Activated T-cell treated with anti-CD3 and anti-CD28 coated beads for 24 hours (primary cell): ENCODE measurements at places on chromosomes 5 and 9.

DNA sequence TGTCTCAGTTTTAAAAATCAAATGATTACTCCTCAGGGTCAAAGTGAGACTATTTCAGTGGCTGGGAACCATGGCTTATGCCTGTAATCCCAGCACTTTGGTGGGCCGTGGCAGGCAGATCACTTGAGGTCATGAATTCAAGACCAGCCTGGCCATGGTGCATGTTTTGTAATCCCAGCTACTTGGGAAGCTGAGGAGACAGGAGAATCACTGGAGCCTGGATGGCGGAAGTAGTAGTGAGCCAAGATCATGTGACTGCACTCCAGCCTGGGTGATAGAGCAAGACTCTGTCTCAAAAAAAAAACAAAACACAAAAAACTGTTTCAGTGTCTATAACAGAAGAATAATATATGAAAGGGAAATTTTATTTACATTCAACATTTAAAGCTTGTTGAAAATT lies 182.9 kb downstream of the ARHGEF28 start:
- no peak for DNase-seq

DNA sequence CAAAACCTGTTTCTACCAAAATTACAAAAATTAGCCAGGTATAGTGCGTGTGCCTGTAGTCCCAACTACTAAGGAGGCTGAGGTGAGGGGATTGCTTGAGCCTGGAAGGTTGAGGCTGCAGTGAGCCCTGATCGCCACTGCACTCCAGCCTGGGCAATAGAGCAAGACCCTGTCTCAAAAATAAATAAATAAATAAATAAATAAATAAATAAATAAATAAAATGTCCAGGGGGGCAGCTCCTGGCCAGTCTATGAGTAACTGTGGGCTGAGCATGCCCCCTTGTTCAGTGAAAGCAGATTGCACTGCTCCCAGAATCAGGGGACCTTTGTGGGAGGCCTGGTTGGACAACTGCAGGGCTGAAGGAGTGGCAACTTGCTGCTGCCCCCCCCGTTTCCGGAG lies 62.7 kb downstream of the PDE6A start:
- no peak for DNase-seq

- DNase-seq = no peak
Measured at GRCh38 chr5:159386028-159386711, 55.9 kb upstream of the IL12B start.

DNA sequence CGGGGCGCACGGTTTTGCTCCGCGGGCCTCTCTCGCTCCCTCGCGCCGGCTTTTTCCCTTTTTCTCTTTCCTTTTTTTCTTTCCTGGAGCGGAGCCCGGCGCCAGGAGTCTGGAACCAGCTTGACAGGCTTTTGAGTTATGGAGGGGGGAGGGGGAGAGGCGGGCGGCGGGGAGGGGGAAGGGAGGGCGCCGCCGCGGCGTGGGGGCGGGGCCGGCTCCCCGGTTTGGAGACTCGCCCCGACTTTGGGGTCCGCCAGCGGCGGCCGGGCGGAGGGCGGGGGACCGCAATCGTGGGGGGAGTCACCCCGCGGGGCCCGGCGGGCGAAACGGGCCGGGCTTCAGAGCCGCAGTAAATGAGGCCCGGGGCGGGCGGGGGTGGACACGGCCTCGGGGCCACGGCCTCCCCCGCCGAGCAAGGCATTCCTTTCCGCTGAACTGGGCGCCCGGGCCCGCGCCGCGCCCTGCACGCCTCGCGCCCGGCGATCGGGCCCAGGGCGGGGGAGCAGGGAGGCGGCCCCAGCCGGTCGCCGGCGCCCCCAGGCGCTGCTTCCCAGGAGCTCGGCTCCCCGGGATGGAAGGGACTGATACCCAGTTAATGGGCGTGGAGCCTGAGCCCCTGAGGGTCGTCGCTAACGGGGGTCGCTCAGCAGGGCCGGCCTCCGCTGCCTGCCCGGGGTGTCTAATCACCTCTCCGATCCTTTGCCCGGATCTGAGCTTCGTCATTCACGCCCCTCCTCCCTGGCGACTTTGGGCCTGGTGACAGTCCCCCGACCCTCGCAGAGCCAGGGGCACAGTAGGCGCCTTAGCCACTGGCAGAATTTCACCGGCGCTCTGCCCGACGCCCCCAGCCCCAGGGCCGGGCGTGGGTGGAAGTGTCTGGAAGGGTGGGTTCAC lies 138.1 kb downstream of the C9orf50 start:
- no peak for DNase-seq

DNA sequence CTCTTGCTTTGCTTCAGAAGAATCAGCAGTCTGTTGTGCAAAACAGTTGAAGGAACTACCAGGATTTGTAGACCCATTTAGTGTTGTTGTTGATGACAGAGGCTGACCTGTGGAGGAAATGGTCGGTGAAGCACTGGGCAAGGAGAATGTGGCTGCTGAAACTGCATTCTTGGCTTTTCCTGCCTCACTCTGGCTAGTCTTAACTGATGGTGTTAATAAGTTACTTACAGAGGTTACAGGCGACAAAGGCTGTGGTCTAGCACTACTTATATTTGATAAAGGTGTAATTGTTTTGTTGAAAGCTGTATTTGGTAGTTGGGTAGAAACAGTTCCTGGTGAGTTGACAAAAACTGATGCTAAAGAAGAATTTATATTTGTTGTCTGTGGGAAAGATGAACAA lies 31.5 kb downstream of the MLANA start:
- no peak for DNase-seq

DNA sequence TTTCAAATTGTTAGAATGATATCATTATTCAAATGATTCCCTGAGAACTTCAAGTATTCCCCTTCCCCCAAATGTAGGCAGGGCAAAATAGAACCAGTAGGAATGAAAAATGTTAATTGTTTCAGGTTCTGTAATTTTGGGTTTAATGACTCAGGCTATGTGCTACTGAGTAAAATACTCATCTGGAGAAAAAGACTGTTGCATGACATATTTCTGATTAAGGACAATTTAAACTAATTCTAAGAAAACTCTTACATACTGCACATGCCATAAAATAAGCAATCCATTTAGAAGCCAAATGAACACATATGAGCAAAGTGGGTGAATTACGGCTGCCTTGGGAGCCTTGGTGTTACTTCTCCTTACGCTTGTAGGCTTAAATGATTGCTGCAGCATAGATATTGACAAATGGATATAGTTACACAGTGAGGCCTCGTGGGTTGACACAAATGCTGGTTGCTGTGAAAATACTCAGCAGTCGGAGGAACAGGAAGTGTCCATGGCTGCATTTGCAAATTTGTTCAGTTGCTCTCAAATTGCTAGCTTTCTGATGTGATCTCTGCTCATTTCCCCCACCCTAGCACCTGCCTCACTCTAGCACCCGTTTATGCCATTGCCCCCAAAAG lies 174.9 kb upstream of the DMAC1 start:
- no peak for DNase-seq

DNA sequence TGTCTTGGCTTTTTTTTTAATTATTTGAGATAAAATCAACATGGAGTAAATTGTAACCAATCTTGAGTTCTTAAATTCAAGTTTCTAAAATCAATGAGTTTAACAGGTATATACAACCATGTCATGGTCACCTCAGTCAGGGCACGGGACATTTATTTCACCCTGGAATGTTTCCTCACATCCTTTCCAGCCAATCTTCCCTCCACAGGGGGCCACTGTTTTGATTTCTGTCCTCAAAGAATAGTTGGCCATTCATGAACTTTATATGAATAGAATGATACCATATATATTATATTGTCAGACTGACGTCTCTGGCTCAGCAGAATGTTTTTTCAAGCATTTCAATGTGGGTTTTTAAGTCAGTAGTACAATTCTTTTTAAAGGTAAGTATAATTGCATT lies 806 bp downstream of the ZNF474 start:
- no peak for DNase-seq
